Hematopoietic multipotent progenitor cell treated with erythropoietin and hydrocortisone succinate and interleukin-3 and kit ligand, for 6 days (in vitro differentiated cells): ENCODE measurements at places on chromosomes 4 and X.

DNA sequence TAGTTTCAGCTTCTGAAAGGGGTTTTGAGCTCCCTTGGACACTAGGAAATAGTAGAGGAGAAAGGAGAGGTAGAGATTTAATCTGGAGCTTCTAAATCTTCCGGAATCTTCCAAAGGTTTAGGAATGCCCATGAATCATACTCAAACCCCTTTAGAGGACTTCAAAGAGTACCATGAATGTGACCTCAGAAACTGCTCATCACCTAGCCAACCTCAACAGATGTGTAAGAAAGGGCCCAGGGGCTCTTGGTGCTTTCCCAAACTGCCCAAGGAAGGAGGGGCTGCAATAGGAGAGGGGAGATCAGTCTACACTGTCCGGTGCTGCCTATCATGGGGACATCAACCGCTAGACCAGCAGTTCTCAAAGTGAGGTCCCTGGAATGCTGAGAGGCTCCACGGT, 109.1 kb downstream of the RBM47 start:
- DNase-seq = no peak

DNA sequence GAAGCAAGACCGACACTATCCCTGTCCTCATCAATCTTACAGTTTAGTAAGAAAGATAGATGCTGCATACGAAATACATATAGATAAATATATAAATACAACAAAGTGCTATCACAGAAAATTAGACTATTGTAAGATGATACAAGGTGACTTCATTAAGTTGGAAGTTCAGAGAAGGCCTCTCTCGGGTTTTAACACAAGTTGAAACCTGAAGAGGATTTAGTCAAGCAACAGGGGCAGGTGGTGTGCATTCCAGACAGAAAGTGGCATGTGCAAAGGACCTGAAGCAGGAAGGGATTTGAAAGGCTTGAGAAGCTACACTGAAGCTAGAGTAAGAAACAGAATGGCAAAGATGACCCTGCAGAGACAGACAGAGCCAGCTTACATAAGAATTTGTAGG, 36.5 kb downstream of the USP46 start:
- DNase-seq = no peak

GRCh38 chrX:3191796-3192195, 150.5 kb downstream of the ARSF start:
- DNase-seq = no peak

- DNase-seq = no peak
These were observed 731.1 kb upstream of the DIAPH2 start for GRCh38 chrX:95953564-95953963.

- DNase-seq = peak; percentile 78
These were observed 20.2 kb upstream of the RASGEF1B start for GRCh38 chr4:81491943-81492342.
